ENCODE measurements at places on chromosomes 13 and 19.

DNA sequence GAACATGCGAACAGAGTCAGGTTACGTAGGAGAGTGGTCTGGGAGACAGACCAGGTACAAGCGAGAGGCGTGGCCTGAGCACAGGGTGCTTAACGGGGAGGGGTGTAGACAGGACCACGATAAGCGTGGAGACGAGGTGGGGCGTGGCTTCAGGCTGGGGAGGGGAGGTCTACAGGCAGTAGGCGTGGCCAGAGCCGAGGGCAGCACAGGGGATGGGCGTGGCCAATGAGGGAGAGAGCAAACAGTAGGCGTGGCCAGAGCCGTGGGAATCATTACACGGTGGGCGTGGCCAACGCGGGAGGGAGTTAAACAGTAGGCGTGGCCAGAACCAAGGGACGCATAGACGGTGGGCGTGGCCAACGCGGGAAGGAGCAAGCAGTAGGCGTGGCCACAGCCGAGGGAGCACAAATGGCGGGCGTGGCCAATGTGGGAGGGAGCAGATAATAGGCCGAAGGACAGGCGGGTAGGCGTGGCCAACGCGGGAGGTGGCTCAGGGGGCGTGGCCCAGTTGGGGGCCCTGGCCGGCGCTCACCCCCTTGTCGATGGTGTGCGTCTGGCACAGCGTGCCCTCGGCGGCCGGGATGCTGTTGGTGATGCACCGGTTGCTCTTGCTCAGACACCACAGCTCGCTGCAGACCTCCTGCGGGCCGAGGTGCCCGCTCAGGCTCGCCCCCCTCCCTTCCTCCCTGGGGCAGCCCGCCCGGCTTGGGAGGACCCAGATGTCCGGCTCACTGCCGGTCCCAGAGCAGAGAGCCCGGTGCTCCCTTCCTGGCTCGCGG is 15.2 kb upstream of the MYO1F start:
- DNase-seq = peak; percentile 64

DNA sequence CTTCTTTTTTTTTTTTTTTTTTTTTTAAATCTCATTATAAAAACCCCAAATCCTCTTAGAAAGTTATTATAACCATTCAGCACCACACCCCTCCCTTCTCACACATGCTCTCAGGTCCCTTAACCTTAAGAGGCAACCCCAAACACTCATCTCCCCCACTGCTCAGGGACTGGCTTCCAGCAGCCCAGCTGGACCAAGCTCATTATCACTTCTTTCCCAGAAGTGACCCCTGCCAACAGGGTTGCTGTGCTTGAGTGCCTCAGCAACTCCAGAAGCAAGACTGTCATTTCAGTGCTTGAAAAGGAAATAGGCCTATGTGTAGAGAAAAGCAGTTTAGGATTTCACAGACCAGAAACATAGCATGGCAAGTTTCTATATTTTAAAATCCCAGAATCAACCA is 84.3 kb downstream of the SLAIN1 start:
- DNase-seq = peak; percentile 69

DNA sequence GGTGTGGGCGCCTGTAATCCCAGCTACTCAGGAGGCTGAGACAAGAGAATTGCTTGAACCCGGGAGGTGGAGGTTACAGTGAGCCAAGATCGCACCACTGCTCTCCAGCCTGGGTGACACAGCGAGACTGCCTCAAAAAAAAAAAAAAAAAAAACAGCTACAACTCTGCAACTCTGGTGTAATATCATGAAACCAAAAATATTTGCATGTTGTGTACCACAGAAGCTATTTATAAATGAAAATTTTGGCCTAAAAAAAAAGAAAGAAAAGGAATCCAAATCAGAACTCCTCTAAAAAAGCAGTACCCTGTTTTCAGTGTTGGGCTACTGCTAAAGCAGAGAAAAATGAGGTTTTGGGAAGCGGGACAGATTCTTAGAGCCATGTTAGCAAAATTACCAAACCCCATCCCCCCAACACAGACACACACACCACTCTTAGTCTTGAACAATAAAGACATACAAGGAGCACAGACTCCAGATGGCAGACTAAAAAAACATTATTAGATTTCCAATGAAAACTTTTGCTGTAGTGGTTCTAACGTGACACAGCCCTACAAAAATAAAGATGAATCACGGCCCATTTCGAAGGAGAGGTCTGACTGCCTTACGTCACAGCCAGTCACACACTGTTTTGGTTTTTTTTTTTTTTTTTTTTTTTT is 51.5 kb downstream of the INSR start:
- DNase-seq = no peak

DNA sequence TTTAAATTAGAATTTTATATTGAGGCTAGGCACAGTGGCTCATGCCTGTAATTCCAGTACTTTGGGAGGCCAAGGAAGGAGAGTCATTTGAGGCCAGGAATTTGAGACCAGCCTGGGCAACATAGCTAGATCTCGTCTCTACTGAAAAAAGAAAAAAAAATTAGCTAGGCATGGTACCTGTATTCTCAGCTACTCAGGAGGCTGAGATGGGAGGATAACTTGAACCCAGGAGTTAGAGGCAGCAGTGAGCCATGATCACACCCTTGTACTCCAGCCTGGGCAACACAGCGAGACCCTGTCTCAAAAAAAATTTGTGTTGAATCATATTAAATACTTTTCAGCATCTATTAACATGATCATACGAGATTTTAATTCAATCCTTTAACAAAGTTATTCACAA is 4.9 kb downstream of the PMIS2 start:
- DNase-seq = no peak

DNA sequence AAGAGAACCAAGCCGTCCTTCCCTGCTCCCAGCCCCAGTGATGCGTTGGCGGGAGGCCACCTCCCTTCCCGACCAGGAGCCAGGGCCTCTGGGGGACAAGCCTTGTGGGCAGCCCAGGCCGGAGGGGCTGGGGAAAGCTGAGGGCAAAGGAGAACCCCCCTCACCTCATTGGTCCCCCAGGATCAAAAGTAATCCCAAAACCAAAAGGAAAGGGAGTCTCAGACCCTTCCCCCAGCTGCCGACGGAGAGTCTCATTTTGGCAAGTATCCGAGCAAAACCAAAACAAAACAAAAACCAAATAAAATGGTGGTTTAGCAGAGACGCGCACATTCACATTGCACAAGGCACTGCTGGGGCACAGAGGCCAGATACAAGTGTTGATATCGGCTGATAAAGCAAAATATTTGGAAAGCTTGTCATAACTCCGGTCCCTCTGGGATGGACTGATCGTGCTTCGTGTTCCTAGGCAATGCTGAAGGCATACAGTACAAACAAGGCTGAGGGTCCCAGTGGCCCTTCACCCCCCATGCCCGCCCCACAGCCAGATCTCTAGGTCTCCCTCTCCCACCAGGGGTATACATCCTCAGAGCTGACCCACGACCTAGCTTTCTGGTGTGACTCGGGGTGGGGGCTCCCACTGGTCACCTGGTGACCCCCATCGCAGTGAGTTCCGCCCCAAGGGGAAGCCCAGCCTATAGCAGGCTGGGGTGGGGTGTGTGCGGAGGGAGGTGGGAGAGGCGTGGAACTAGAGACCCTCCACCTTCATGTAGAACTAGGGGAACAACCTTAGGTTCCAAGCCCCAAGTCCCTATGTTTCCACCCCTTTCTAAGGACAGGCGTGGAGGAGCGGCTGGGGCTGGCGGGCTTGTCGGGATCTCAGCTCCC is 2.1 kb downstream of the CEBPA start:
- DNase-seq = no peak

DNA sequence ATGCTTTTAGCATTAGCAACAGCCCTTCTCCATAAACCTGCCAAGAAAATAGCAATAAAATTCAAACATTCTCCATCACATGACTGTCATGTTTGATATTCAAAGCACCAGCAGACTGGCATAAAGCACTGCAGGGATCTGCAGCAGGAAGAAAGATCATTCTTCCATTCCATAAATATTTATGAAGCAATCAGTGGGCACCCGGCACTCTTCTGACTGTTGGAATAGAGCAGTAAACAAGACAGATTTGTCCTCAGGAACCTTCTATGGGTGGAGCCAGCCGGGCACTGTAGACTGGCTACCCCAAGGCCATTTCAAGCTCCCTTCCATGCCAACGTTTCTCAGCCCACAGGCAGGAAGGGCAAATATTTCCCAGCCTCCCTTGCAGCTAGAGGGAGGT is 25.5 kb downstream of the PLA2G4C start:
- DNase-seq = no peak

GRCh38 chr19:18417250-18418028 is 1.8 kb upstream of the SSBP4 start:
- peak; percentile 97 for DNase-seq
